Camera-type eye (tissue), 1 donor: ENCODE measurements at places on chromosomes 1 and 21. TPM values are rescaled to one million over a fixed set of nuclear protein-coding genes. Genes with fewer than 3 reads are reported as not detected.

Gene FMN2
- 30.8 TPM for total RNA-seq

Gene GJA5
- total RNA-seq = 13.3 TPM

Gene LDLRAD1
- total RNA-seq = not detected

Gene TSTD1
- 29.7 TPM for total RNA-seq
